Left lung (tissue), 14 donors: ENCODE measurements at places on chromosomes 16 and 17.
A peak's percentile ranks its signal among the peaks of the same experiment; 100 is the strongest.

GRCh38 chr17:41906465-41907184, 12.1 kb downstream of the ACLY start:
- no peak for DNase-seq

GRCh38 chr17:72361892-72362291, 241.1 kb downstream of the SOX9 start:
- DNase-seq, result no peak

DNA sequence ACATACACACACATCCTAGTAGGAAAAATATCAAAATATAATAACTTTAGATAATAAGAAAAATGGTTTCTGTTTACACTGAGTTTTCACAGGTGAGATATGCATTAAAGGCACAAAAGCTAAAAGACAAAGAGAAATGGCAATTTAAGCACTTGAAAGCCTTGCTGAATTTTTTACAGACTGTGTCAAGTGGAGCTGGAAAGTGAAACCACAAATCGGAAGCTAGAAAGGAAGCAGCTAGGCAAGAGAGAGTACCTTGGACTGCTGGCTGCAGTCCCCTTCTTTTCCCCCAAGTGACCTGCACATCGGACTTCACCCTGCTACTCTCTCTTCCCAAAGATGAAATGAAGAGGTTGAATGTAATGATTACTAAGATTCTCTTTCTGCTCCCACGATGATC, 135.1 kb downstream of the CDH13 start:
- DNase-seq, result peak; percentile 16

GRCh38 chr17:38706505-38707216, 1.6 kb downstream of the MLLT6 start:
- DNase-seq, result peak; percentile 46

GRCh38 chr16:747978-748746, 7.4 kb upstream of the CIAO3 start:
- DNase-seq, result no peak

DNA sequence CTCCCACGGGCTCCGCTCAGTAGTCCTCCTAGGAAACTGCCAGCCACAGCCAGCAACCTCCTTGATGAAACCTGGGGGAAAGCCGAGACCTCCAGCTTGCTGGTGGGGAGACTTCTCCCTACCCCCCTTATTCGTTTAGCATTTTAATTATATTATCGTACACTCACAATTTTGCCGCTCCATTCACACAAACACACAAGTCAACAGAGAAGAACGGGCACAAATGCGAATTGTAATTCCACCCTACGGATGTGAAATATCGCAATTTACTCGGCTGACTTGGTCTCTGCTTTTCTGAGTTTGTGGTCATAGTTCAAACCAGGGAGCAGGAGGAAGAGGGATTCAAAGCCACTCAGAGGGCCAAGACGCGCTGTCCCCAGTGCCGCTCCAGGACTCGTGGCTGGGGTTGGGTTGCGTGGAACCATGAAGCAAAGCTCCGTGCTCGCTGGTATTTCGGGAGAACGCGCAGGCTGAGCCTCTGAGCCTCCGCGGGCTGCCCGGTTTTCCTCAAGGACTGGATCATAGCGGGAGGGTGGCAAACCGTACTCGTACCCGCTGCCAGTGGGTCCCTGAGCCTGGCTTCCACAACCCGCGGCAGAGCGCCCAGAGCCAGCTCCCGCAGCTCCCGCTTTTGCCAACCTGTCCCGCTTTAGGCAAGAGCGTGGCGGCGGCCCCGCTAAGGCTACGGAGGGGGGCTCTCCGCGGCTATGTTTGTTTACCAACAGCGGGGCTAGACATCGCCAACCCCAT, 2.0 kb downstream of the LHX1 start:
- no peak for DNase-seq

DNA sequence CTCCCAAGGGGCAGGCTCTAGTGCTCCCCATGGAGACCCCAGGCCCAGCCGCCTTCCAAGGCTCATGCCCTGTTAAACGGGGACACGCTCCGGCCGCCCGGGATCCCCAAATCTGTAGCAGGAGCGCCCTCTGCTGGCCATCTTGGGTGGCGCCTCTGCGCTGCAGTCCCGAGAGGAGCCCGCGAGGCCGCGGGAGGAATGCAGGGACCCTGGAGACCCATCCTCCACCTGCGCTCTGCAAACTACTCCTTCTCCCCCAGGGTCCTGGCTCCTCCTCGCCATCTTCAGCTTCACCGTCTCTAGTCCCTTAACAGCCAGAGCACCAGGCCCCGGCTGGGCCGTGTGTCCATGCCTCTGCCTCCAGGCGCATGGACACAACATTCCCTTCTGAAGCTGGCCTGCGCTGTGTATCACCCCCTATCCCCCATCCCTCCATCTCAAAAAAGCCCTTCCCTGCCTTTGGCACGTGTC, 23.6 kb upstream of the KRT17 start:
- DNase-seq, result peak; percentile 98

- DNase-seq, result no peak
Observed at GRCh38 chr16:69717066-69717465, 9.3 kb downstream of the NQO1 start.

DNA sequence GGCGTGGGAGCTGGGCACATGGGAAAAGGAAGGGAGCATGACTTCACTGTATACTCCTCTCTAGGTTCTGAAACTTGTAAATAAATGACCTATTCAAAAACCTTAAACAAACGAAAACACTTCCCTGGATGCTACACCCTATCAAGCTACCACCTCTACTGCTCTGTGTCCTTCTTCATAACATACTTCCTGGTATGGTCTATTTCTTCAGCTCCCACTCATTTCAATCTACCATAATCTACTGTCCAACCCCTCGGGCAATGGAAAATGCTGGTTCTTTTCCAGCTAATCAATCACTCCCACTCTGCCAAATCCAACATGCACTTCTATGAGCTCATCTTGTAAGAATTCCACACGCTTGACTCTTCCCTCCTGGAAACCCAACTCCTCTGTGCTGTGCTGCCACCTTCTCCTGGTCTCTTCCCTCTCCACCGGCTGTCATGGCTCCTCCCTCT, 42.4 kb downstream of the AMFR start:
- no peak for DNase-seq

- no peak for DNase-seq
Observed at GRCh38 chr16:986411-986810, 4.8 kb downstream of the SOX8 start.

GRCh38 chr17:81685108-81685507, 1.3 kb downstream of the HGS start:
- no peak for DNase-seq

GRCh38 chr17:80169784-80170500, at the start of gene CARD14:
CARD14 (plus strand) TSS chr17:80170030; CDS start chr17:80181439, 11,409 bp downstream.
- no peak for DNase-seq

DNA sequence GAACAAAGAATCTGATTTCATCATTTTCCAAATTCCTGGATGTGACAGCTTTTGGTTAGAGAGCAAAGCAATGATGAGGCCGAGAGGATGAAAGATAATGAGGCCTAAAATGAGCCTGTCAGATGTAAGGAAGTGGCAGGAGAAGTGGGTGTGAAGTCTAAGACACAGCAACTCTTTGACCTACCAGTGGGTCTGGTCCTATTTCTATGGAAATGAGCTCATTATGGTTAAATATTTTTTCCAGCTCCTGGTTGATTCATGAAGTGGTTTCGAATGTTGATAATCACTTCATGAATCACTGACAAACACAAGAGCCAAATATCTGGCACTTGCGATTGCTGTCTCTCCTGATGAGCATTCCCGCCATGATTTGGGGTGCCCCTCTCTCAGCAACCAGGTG, 273.3 kb upstream of the CDH5 start:
- DNase-seq, result no peak

DNA sequence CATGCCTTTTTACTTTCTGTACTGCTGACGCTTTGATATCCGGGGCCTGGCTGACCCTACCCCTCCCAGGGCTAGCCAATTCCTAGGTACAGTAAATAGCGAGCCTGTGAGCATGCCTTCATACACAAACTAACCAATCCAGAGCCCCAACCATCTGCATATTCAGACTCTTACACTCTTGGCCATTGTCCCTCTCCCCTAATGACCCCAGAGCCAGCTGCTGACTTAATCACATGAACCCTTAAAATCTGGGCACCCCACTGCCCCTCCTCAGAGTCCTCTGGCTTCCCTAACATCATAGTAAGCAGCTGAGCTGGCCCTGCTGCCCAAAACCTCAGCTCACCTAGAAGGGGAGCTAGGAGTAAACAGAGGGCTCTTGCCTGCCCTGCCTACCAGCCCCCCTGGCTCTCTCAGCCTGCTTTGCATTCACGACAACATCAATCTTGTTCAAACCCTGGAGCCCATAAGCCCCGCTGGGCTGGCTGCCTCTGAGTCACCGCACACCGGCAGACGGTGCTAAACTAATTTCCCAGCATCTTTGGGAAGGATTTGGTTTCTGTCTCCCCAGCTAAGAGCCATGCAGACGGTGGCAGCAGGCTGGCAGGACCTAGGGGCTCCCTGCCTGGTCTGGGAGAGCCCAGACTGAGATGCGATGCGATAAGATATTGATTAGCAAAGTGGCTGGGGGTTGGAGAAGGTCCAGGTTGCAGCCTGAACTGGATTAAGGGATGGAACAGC, 63.2 kb downstream of the CLEC19A start:
- DNase-seq, result no peak

- no peak for DNase-seq
Observed at GRCh38 chr17:58538811-58539409, 24.5 kb upstream of the MTMR4 start.

GRCh38 chr17:79919164-79919585, 79.9 kb upstream of the CBX4 start:
- DNase-seq, result no peak

DNA sequence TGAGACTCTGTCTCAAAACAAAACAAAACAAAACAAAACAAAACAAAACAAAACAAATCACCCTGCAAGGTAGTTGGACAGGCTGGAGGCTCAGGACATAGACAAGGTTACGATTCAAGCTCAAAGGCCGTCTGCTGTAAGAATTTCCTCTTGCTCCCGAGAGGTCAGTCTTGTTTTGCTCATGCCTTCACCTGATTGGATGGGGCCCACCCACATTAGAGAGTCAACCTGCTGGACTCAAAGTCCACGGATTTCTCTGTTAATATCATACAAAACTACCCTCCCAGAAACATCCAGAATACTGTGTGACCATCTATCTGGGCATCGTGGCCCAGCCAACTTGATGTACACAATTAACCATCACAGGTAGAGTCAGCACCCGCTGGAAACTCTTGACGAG, 330.0 kb upstream of the EEF2KMT start:
- no peak for DNase-seq

- DNase-seq, result no peak
Observed at GRCh38 chr17:29918922-29919856, 10.8 kb downstream of the SSH2 start.

DNA sequence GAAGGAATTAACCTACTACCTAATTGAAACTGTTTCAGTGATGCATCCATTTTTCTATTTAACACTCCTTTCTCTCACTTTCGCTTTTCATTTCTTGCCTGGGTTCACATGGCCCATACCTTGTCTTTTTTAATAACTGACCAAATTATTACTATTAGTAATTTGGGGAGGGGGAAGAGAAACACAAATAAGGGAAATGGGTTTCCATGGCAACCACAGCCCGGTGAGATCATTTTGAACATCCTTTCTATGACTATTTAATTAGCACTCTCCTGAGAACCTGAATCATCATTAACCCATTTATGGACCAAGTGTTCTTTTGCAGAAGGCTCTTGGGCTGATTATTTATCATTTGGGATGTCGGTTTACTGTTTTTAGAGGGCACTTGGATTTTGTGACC, 628.2 kb upstream of the SALL1 start:
- DNase-seq, result no peak

DNA sequence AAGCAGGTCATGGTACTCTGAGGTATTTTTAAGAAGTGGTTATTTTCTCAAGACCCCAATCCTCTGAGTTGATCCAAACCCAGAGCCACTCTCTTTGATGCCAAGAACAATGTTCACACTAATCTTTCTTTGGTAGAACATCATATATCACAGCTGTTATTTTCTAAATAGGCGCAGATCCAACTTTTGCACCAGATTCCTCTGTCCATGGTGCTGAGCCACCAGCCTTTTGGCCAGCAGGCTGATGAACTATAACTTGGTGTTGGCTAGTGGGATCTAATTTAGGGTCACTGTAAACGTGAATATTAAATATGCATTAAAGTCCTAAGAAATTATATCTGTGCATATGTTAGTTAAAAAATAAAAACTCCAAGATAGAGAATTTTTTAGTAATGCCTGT, 7.0 kb upstream of the ZKSCAN2 start:
- DNase-seq, result peak; percentile 9

GRCh38 chr16:60302261-60302660, 1568.1 kb upstream of the GOT2 start:
- no peak for DNase-seq

DNA sequence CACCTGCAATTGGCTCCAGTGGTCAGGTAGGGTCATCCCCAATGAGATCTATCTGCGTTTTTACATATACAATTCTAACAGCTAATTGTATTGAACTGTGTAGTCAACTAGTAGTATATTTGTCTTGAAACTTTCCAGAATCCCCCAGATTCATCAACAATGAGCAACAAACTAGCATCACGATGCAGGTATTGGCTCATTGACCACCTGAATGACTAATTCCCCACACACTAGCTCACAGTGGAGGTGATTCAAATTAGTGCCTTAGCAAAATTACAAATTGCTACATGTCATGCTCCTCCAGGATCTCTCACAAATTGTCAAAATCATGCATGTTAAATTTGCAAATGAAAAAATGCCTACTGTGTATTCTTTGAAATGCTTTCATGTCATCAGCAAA, 62.8 kb upstream of the MPHOSPH6 start:
- no peak for DNase-seq

GRCh38 chr17:50913120-50913519, 47.0 kb upstream of the TOB1 start:
- no peak for DNase-seq

DNA sequence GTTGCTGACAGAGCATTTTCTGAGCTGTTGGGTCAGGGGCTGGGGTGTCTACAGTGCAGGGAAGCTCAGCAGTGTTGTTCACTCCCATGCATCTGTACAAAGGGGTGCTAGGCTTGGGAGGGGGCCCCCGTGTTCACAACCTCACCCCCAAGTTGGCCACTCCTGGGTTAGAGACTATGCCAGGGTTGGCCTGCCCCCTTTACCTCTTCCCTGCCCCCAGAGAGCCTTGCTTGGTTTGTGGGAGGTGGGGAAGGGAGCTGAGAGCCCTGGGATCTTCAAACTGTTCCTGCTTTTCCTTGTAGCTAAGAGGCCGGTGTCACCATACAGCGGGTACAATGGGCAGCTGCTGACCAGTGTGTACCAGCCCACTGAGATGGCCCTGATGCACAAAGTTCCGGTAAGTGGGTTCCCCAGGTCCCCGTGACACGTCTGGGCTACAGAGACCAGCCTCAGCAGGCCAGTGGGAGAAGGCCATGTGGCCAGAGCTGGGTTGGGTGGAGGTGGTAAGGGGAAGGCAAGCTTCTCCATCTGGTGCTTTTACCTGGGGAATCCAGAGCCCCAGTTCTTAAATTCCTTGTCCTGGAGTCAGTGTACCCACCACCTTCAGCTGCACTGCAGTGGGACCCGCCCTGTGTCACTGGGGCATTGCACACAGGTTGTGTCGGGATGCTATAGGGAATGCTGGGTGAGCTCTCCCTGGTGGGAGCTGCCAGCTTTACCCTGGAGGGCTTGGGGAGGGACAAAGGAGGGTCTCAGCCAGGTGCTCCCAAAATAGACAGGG, 11.8 kb downstream of the GPRC5C start:
- no peak for DNase-seq

- no peak for DNase-seq
Observed at GRCh38 chr16:46897471-46897870, 13.3 kb downstream of the GPT2 start.

GRCh38 chr17:80785477-80786178, 206.0 kb upstream of the CHMP6 start:
- peak; percentile 71 for DNase-seq

GRCh38 chr17:39462631-39463375, 1.5 kb downstream of the CDK12 start:
- no peak for DNase-seq
